Eye (tissue), 1 donor: ENCODE measurements at places on chromosomes 7 and 10.

GRCh38 chr10:113899952-113900598, 45.6 kb downstream of the NHLRC2 start:
- DNase-seq = no peak

GRCh38 chr10:132464256-132465192, 67.5 kb downstream of the PWWP2B start:
- no peak for DNase-seq

GRCh38 chr10:100748231-100749058, 3.1 kb downstream of the PAX2 start:
- DNase-seq = peak; percentile 70

DNA sequence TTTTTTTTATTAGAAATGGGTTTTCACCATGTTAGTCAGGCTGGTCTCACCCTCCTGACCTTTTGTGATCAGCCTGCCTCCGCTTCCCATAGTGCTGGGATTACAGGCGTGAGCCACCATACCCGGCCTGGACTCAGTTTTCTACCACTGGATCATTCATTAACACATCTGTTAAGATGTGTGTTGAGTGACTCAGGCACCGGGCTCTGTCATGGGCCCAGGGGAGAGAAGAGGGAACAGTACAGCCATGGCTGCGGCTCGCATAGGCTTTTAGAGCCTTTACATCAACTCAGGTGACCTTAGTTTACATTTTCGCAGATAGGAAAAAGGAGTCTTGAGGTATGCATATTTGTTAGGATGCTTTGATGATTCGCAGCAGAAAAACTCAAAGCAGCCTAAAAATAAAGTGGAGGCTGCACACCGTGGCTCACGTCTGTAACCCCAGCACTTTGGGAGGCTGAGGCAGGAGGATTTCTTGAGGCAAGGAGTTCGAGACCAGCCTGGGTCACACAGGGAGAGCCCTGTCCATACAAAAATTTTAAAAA, 3.1 kb upstream of the ARPC1B start:
- no peak for DNase-seq

DNA sequence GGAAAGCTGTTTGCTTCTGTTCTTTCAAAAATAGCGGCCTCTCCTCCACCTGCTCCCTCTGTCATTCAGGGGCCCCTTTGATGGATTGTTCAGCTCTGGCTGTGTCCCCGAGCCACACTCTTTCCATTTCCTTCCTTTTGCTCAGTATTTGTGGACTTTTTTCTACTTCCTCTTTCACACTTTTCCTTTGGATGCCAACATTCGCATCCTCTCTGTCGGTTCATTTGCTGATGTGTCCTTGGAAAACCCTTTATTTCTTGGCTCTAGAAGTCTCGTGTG, 11.7 kb upstream of the PWWP2B start:
- DNase-seq = no peak

DNA sequence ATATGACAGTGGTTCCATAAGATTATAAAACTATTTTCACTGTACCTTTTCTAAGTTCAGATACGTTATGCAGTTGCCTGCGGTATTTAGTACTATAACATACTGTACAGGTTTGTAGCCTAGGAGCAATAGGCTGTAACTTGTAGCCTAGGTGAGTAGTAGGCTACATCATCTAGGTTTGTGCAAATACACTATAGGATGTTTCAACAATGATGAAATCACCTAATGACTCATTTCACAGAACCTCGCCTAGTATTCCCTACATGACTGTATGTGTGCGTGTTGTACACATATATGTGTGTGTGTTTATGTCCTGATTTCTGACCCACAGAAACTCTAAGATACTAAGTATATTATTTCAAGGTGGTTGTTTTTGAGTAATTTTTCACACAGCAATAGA, 139.0 kb downstream of the HERPUD2 start:
- no peak for DNase-seq

GRCh38 chr10:129101232-129101980, 365.6 kb upstream of the MGMT start:
- peak; percentile 61 for DNase-seq

- no peak for DNase-seq
Measured at GRCh38 chr7:141557360-141557759, 6.2 kb downstream of the AGK start.

DNA sequence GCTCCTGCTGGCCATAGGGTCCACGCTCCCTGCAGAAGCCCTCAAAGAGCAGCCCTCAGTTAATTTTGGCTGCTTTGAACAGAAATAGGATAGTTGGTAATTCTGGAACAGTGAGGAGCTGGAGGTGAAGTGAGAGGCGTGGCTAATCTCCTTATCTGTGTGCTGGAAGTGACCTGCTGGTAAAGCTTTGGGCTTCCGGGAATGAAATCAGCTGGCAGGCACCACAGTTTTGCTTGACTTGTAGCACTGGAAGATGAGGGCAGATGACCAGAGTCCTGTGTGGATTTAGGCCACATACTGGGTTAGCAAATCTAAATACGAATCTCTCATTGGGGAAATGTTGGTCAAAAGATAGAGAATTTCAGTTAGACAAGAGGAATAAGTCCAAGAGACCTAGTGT, 10.2 kb downstream of the ATP6V0E2 start:
- no peak for DNase-seq

DNA sequence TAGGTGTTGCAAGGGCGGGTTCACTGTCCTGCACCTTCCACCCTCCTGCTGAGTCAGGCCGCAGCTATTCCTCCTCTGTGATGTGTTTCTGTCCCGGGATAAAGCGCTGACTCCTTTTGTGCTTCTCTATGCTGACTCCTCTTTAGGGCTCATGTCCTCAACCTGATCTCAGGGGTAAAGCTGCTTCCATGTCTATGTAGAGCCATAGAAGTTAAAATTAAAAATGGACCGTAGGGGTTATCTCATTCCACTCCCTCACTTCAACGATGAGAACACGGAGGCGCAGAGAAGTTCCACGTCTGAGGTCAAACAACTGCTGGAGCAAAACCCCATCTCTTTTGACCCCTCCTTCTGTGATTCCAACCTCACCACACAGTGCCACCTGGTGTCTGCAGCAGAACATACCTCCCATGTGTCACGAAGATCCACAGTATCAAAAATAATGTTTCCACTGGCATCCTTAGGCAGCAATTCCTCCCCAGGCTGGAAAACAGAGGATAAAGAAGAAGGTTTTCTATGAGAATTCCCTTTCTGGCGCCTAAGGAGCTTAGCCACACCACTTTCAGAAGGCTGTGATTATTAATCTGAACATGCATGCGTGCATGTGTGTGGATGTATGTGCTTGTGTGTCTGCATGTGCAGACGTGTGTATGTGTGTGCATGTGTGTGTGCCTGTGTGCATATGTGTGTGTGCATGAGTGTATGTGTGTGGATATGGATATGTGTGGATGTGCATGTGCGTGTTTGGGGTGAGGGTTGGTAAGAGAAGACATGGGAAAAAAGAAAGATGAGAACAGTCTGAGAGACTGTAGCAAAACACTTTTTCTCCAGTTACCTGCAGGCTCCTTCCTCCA, 81.2 kb upstream of the UCN3 start:
- DNase-seq = peak; percentile 77

GRCh38 chr10:22455068-22455857, 110.0 kb downstream of the SPAG6 start:
- DNase-seq = no peak

- DNase-seq = peak; percentile 88
Measured at GRCh38 chr7:151754142-151754590, 122.7 kb downstream of the PRKAG2 start.

DNA sequence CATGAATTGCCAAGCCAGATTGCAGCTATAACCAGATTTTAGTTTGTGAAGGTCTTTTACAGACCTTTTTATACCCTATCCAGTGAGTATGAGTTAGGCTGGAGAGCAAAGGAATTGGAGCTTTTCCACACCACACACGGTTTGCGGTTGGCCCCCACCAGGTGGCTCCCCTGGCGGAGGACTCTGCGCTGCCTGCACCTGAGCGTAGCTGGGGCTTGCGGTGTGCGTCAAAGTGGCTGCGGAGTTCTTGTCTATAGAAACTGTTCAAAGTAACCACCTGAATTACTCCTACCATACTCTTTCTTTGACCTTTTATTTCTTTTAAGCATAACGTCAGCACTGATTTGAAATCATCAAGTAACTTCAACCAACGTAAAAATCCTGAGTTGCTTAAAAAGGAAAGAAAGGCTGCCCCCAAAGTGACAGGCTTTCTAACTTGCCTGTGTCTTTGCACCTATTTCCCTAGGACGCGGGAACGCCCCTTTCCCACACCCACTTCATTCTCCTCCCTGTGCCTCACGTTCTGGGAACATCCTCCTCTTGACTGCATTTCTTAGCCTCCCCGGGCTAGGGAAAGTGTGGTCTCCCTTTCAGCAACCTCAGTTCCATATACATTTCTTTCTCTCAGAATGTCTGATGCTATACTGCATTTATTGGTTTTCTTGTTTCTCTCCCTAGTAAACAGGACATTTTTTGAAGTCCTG, 47.6 kb upstream of the TMEM72 start:
- no peak for DNase-seq

DNA sequence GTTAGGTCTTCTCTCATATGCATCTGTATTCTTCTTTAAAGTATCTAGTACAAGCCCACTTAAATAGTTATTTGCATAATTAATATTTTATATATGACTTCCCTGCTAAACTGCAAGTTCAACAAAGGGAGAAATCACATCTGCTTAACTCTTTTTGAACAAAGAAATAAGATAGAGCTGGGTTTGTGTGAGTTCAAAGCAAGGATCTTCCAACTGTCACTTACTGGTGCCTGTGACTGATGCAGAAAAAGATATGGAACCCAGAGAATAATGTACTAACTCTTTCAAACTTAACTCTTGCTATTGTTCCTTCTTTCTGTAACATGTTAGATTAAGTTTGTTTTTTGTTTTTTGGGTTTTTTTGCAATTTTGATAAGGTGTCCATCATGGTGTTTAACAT, 71.3 kb upstream of the SP4 start:
- no peak for DNase-seq

DNA sequence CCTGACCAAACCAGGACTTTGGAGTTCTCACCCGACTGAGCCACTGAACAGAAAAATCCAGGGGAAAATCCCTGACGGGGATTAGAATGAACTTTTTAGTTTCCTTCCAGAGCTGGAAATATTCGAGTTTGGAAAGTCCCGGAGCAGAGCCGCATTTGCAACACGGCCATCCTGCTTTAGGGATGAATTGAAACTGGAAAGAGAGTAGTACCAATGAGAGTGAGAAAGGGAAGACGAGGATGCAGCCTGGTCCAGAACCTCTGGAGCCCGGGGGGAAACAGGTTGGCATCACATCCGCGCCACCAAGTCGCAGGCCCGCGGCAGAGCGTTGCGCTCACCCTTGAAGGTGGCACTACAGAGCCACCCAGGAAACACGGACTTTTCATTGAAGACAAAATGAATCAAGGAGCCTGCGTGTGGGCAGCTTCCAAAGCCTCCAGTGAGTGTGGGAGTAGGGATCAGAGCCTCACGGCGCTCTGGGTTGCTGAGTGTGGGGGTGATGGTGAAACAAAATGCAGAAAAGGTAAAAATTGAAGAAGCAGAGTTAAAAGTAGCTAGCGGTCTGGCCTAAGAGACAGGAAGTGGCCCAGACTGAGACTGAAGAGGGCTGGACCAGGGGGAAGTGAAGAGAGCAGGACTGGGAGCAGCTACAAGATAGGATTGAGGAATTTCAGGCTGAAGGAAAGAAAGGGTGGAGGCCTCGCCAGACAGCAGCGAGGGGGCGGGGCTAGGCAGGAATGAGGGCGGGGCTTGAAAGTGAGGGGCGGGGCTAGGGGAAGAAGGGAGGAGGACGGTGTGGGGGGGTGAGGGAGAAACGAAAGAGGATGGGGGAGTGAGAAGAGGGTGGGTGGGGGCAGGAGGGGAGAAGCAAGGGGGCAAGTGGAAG, 1.8 kb downstream of the SMURF1 start:
- peak; percentile 71 for DNase-seq

- DNase-seq = no peak
Measured at GRCh38 chr7:29229946-29230345, 35.4 kb downstream of the CHN2 start.

DNA sequence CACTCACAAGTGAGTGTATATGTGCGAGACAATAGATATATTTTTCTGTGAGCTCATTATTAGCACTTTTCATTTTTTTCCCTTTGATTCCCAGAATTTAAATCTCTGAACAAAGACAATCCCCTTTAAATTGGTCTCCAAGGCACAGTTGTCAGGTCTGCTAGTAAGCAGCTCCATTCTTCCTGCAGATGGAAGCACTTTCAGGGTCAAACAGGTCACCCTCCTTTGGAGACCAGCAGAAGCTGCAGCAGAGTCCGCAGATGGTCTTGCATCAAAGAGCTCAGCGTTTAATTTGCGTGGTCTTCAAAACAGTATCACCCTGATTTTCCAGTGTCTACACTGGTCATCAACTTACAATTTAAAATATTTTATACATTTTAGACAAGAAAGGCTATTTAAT, 543.8 kb downstream of the ARL4A start:
- peak; percentile 86 for DNase-seq

- no peak for DNase-seq
Measured at GRCh38 chr10:117553815-117554172, 11.2 kb downstream of the EMX2 start.

DNA sequence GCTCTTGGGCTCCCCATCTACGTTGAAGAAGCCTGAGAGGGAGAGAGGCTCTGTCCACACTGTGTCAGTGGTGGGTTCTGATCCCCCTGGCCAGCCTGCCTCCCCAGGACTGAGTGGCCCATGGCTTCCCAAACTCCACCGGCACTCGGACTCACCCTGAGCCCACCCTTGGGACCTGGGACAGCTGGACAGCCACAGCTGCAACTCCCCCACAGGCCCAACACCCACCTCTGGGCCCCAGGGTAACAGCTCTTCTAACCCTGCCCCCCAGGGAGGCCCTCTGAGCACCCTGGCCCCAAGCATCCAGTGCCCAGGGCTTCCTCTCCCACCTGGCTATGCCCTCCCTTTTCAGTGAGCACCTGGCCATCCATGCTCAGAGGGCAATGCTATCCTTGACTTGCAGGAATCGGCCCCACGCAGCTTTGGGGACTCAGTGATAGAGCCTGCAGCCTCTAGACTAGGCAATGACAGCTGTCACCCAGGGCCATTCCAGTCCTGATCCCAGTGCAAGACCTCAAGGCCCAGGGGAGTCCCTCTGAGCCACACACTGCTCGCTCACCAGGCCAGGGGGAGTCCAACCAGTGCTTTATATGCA, 17.9 kb downstream of the OGDHL start:
- DNase-seq = no peak

DNA sequence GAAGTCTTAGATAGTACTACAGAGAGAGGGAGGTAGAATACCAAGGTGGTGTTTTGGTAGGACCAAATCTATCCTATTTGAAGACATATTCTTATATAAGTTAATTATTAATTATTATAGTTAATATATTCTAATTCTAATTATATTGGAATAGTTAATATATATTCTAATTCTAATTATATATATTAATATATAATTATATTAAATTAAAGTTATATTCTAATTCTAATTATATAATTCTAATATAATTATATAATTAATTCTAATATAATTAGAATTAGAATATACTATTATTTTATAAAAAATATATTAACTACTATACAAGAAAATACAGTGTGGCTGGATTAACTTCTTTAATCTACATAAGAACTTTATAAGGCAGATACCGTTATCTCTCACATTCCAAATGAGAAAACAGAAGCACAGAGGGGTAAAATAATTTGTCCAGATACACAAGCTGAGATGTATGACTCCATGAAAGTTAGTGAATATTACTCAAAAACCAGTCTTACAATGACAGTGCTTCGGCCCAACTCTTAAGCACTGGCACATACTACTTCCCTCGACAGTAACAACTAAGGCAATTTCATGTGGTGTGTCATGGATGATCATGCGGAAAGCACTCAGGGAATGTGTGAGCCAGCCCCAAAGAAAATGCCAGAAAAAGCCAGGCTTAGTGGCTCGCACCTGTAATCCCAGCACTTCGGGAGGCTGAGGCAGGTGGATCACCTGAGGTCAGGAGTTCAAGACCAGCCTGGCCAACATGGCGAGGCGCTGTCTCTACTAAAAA, 42.6 kb downstream of the TYW1B start:
- no peak for DNase-seq

- DNase-seq = no peak
Measured at GRCh38 chr10:28492116-28492920, 40.6 kb upstream of the WAC start.
